Suprapubic skin (tissue), 4 donors: ENCODE measurements at places on chromosomes 7 and 10.

- no peak for DNase-seq
Measured at GRCh38 chr7:38839851-38840250, 69.1 kb downstream of the VPS41 start.

DNA sequence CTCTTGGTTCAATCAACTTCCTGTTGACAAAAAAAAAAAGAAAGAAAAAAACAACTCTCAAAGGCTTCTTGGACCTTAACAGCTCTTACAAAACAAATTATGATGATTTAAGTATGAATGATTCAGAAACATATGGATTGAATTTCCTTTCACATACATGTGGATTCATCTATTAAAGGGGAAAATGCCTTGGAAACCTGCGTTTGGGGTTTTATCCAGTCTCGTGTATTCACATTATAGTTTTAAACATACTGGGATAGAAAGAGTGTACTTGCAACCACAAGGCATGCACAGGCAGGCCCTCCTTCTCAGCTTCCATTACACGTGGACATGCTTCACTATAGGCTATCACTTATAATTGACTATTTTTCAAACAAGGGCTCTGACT, 286.7 kb downstream of the INHBA start:
- no peak for DNase-seq

- DNase-seq, result no peak
Measured at GRCh38 chr7:50145226-50145625, 52.2 kb upstream of the ZPBP start.

DNA sequence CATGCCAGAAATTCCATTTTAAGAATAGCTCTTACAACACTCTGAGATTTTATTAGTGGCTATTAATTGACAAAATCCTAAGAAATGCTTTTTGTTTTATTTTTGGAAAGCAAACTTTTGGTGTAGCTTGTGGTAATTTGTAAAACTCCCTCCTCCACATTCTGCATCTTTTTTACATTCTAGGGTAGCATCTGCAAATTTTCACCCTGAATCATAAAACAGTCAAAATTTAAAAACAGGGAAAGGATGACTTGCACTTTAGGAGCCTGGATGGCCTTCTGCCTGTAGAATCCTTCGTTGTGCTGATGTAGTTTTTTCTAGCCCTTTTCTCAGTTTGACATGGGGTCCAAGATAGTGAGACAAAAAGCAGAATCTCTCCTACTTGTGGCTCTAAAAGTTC, 316.1 kb downstream of the ADRA2A start:
- DNase-seq, result no peak

GRCh38 chr10:84768132-84768531, 439.7 kb downstream of the CCSER2 start:
- DNase-seq, result no peak

GRCh38 chr7:73730485-73730884, 8.1 kb downstream of the ABHD11 start:
- no peak for DNase-seq

GRCh38 chr7:134723892-134724291, 55.5 kb upstream of the CALD1 start:
- no peak for DNase-seq

DNA sequence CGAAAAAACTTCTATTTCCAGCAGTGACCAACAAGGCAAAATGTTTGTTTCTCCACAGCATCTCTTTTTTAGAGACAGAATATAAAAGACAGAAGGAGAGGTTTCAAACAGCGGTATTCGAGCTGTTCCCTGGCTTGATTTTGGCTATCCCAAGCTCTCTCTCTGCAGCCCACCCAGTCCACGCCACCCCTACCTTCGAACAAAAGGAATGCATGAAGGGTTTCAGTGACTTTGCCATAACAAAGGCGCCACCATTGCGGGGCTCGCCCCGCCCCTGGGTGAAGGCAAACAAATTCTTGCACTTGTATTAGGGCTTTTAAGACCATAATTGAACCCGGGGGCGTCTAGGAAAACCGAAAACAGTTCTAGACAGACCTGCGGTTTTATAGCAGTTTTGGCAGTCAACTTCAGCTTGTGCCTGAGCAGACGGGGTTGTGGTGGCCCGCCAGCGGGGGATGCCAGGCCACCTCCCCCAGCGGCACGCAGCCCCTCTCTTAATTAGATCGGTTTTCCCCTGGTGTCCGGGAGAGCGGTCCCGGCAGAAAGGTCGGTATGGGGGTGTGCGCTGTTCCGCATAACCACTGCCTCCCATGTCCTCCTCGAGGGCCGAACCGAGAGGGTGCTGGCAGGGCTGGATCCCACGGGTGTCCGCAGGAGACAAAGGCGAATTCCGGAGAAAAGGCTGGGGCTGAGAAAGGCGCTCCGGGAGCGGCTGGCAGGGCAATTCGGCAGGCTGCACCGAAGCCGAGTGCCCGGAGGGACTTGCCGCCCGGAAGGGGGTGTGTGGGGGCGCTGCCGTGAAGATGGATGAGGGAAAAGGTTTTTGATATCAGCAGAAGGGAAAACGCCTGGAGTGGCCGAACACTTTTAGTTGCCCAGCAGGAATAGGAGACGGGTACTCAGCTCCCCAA, 2.7 kb upstream of the HOXA11 start:
- peak; percentile 74 for DNase-seq

DNA sequence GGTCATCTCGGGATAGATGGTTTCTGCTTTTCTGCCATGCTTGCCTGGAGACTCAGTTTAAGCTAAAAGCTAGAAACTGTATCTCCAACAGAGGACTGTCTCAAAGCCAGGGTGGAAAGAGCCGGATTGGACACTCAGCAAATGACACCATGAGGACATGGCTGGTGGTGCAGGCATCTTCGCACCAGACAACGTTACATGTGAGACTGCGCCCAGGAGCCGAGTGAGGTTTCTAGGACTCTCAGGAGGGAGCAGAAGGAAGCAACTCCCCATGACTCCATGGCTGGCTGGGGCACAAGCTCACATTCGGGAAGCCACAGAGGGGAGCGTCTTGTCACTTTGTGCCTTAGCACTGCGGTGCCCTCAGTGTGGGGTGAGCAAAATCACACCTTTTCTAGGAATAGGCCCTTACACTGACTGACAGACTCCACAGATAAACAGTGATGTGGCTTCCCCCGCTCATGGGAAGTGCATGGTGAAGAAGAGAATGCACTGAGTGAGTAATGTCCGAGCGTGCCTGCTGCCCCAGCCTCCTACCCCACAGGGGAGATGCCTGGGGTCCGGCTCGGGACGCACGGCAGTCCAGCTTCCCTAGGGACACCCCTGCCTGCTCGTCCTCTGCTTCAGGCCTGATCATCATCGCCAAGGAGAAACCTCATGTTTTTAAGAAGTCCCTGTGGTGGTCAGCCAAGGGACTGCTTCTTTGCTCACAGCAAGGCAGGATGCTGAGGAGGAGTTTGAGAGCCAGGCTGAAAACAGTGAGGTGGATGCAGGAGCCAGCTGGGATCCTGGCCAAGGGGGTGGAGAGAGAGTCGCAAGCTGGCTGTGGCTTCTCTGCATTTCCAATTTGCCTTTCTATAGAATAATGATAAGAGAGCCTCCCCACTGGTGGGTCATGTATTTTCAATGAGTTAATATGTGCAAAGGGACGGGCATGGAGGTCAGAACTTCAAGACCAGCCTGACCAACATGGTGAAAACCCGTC, 52.2 kb upstream of the FXYD4 start:
- no peak for DNase-seq

DNA sequence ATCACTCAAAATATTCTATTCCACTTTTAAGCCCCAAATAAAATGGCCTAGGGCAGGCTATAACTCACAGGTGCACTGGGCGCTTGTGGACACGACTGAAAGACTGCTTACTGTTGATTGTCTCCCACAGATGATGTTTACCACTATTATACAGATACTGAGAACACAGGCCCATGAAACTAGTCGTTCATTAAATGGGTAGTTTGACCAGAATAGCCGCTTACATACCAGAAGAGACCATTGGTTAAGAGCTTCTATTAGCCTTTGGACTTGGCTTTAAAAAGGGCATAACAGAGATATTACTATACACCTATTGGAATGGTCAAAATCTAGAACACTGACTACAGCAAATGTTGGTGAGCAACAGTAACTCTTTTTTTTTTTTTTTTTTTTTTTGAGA, 4.3 kb downstream of the CCDC6 start:
- DNase-seq, result no peak

GRCh38 chr7:151426441-151426903, 13.5 kb downstream of the CRYGN start:
- DNase-seq, result no peak

DNA sequence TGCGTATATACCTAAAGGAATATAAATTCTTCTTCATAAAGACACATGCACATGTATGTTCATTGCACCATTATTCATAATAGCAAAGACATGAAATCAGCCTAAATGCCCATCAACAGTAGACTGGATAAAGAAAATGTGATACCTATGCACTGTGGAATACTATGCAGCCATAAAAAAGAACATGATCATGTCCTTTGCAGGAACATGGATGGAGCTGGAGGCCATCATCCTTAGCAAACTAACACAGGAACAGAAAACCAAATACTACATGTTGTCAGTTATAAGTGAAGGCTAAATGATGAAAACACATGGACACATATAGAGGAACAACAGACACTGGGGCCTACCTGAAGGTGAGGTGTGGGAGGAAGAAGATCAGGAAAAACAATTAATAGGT, 48.7 kb downstream of the GPR37 start:
- DNase-seq, result no peak

DNA sequence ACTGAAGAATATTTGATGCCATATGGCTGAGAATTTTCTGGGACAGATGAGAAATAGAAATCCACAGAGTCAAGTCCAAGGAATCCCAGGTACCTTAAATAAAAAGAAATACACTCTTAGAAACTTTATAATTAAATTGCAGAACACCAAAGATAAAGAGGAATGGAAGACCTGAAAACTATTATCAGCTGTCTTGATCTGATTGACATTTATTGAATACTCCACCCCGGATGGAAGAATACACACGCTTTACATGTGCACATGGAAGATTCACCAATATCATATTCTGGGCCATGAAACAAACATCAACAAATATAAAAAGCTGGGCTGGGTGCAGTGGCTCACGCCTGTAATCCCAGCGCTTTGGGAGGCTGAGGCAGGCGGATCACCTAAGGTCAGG, 81.6 kb downstream of the EXOC6 start:
- no peak for DNase-seq

GRCh38 chr7:152489044-152489443, 53.2 kb upstream of the KMT2C start:
- DNase-seq, result no peak

DNA sequence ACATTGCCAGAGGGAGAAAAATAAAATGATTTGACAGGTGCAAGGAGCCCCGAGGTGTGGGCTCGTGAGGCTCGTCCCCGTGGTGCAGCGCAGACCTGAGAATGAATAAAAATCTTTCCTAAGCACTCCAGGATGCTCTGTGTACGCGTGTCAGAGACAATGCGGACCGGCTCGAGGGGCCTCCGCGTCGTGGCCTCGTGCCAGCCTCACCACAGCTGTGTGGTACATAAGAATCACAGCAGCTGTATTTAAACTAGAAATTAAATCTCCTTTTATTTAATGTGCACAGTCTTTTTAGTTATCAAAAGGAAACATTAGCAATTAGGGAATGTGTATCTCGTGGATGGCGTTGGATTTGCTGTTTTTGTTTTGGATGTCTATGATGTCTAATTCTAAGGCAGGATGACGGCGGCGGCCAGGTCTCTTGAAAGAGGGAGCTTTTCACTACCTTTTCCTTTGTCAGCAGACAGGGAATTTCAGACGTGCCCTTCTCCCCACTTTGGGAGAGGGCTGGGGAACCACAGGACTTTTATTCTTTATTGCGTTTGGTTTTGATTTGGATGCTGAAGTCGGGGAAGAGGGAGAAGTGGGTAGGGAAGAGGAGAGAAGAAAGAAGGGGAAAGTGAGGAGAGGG, 365.3 kb upstream of the SHH start:
- peak; percentile 52 for DNase-seq

DNA sequence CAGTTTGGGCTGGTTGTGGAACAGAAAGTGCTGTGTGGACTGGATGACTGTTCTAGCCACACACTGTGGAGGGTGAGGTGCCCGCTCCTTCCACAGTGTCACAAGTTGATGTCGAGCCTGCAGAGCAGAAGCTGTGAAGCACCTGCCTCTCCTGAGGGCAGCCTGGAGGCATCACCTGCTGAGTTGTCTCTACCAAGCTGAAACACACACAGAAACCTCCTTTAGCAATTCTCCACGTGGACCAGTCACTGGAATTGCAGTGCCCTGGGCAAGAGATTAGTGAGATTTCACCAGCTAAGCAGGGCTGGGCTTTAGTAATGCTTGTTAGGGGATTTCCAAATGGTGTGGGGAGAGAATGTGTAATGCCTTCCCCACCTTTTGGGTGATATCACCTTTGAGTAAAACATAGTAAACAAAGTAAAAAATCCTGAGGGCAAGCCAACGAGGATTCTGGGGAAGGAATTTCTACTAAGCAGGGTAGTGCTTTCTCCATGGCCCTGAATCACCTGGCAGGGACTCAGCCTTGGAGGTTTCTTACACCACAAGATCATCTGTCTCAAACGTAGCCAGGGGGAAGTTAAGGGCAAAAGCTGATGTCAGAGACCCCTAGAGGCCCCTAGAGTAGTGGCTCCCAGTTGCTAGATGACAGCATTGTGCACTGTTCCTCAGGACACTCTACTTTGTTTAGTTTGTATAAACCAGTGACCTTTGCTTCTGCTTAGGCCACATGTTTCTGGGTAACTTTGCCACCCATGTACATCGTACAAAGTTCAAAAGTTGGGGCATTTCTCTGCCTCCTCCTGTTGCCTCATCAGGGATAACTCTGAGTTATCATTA, 233.1 kb upstream of the IGFBP3 start:
- DNase-seq, result no peak

DNA sequence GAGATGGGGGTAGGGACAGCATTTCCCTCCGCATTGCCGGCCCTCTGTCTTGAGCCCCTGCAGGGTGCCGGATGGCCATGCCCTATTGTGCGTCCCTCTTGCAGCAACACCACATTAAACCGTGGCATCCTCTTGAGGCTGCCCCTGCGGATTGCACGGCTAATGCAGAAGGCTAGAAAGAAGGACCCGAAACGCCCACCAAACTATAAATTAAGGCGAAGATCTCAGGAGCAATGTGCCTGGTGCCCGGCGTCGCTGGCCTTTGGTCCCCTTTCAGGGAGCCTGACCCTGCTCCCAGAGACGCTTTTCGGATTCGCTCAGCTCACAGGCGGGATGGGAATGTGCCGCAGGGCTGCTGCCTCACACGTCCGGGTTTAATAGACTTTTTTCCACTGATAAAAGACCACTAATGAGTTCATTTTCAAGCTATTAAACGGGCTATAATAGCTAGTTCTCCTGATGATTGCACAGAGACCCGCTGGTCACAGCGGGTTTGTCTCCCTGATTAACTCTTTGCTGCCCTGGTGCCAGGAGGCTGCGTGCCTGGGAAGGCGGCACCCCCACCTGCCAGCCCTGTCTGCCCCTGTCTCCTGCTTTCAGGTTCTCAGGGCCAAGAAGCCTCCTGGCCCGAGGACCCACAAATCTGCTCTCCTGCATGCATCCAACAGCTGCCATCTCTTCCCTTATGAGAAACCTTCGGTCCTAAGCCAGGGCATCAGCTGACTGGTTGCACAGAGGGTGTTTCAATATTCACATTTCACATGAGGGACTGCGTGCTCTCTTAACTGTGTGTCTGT, 128.3 kb downstream of the ADARB2 start:
- DNase-seq, result no peak

GRCh38 chr7:121027761-121028669, 39.5 kb downstream of the CPED1 start:
- DNase-seq, result no peak
